ENCODE measurements at places on chromosomes 1 and 21.

DNA sequence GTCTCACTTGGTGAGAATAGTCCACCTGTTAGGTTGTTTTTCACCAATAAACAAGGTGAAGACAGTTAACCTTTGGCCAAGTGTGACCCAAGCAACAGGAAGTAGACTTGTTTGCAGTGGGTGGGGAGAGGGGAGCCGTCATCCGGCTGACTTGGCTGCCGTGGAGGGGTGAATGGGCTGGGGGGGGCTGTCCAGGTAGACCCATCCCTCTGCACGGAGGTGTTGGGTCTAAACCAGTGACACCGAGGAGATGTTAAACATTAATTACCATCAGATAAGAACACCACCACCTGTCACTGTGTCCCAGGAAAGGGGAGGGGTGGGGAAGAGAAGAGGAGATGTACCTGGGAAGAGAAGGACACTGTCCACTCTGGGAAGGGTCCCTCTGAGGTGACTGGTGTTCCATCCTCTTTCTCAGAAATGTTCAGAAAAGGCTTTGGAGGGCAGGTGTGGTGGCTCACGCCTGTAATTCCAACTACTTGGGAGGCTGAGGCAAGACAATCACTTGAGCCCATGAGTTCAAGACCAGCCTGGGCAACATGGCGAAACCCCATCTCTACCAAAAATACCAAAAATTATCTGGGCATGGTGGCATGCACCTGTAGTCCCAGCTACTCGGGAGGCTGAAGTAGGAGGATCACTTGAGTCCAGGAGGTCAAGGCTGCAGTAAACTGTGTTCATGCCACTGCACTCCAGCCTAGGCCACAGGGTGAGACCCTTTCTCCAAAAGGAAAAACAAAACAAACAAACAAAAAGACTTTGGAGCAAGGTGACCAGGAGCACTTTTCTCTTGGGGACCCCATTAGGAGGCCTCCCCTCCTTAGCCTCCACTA lies 6.7 kb upstream of the MYOM3 start:
- no peak for DNase-seq

DNA sequence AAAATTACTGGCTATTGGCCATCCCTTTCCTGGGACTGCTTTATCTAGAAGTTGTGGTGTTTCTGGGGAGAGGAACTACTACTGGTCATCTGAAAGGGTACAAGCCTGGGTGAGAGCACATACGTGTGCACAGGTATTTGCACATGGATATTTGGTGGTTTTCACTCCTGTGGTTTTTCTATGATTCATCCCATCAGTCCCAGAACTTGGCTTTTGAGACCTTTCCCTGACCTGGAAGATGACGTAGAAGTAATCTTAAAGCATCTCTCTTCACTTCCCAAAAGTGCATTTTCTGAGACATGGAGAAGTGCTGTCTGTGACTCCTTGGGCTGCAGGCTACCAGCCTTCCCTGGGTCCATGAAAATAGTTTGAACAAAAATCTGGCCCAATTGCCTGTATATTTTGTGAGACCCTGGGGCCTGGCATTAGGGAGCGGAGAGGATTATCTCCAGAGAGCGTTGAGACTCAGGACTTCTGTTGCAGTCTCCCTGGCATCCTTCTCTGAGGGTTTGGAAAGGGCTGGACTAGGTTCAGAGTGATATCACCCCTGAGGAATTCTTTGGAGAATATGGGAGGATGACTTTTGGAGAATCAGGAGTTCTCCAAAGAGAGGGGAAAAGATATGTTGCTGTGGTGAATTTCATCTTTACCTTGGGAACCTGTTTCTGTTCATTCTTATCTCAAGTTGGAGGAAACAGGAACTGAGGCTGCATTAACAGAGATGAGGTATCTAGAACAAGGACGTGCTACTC lies 130.8 kb downstream of the NOS1AP start:
- no peak for DNase-seq

GRCh38 chr1:99589186-99589636 lies 56.7 kb upstream of the PALMD start:
- DNase-seq = no peak

GRCh38 chr1:56255516-56256152 lies 323.7 kb downstream of the PLPP3 start:
- no peak for DNase-seq

DNA sequence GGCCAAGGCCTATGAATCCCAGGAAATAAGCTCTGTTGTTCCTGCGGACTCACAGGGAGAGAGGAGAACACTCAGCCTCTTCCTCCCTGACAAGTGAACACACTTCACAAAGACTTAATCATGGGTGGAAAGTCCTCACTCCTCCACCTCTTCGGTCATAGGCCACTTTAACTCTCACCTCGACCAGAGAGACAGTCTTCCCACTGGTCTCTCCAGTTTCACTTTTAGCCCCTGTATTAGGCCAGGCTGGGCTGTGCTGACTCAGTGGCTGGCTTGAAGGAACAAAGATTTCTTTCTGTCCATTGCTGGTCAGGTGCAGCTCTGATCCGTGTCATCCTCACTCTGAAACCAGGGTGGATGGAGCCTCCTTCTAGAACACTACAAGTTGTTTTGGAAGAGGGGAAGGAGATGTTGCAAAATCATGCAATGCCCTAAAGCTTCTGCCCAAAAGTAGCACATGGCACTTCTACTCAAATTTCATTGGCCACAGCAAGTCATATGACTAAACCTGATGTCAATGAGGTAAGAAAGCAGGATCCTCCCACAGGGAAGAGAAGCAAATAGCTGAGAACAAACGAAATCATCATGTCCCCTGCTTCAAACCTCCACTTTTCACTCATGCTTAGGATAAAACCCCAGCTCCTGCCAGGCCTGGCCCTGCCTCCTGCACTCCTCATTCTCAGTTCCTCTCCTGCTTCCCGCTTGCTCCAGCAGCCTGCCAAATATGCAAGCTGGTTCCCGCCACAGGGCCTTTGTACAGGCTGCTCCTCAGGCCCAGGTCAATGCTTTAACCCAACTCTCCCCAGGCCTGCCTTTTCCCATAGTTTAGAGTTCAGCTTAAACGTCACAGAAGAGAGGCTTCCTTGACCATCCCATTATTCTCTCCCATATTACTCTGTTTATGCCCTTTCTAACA lies 150.5 kb upstream of the RUNX3 start:
- no peak for DNase-seq

DNA sequence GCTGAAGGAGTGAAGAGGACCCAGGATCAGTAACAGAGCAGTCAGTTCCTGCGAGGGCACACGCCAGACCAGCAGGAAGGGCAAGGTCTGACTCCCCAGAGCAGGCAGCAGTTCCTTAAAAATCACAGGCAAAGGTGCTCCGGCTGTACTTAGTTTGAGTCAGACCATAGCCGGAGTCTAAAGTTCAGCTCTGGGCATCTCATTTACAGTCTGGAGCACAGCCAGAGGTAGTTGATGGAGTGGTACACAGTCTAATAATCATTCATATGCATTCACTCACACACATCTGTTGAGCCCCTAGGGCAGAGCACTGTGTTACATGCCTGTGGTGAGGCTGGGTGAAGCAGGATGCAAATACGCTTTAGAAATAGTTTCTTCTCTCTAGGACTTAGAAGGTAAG lies 7.3 kb upstream of the AMIGO1 start:
- DNase-seq = no peak
